ENCODE measurements at places on chromosomes 6 and 20. TPM values are rescaled to one million over a fixed set of nuclear protein-coding genes. Genes with fewer than 3 reads are reported as not detected.

Gene LGSN
- 0.82 TPM for polyA plus RNA-seq

Gene PTPRT
- polyA plus RNA-seq = 0.87 TPM

Gene RBPJL
- not detected for polyA plus RNA-seq

DNA sequence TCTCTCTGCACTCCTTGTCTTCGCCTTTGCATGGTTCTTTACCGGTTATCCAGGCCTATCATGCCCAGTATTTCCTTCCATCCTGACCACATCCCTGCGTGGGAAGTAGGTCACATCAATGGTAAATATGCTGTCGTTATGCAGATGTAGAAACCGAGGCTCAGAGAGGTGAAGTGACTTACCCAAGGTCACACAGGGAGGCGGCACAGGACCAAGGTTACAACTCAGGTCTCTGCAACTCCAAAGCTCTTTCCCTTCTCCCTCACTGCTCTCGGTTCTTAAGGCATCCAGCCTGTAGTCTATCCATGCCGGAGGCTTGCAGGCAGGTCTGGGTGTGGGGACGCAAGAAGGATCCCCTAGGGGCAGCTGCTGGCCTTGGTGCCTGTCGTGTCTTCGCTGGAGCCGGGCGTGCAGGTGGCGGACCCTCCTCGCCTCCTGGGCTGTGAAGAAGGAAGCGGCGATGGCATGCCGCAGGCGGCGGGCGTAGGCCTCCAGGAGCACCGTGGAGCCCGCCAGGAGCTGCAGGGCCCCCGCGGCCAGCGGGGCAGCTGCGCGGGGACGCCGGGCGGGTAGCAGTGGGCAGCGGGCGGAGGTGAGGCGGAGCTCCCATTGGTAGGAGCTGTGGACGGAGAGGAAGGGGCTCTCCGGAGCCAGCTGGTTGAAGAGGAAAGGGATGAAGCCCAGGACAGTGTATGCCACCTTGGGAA lies 9.1 kb downstream of the OCSTAMP start:
- DNase-seq = no peak

DNA sequence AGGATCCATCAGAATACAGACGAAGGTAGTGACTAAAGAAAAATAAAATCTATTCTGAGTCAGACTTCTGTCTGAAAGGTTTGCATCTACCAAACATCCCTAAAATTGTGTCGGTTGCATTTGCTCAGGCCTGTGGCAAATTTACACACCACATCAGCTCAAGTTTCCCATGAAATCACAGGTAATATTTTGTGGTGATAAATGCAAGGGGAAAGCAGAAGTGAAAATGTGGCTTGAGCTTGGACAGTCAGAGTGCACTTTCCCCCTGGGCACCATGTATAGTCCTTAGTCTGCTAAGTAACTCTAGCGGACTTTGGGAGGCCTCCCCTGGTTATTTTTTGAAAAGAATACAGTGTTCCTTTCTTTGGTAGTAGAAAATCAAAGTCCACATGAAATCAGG lies 159.1 kb downstream of the PKHD1 start:
- DNase-seq = no peak

Gene VIP
- 0.76 TPM for polyA plus RNA-seq

Data from right renal pelvis (tissue), 4 donors.